Stimulated activated CD4-positive, alpha-beta T cell treated with anti-CD3 and anti-CD28 coated beads, Interleukin-4, amount 100 ng/mL, for 48 hours (primary cell): ENCODE measurements at places on chromosomes 7 and 10.

DNA sequence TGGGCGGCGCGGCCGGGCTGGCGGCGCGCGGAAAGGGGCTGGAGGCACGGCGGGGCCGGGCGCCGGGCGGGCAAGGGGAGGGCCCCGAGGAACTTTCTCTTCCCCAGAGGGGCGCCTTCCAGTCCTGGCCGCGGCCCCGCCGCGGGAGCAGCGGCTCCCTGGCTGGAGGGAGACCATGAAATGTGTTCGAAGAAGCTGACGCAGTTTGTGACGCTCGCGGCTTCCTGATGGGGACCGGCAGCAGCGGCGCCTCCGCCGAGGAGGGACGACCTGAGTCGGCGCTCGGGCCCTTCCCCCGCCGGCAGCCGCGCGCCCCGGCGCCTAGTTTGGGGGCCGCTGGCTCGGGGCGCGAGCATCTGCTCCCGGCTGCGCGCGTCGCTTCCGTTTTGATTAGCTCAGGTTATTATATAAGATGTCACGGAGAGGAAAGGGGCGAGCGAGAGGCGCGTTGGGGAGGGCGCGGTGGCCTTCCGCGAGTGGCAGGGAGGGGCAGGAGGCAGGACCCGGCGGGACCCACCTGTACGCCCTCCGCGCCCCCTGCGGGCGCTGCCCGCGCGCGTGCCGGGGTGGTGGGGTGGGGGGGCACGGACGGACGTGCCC lies 57.1 kb upstream of the PCGF5 start:
- DNase-seq, result peak; percentile 58

DNA sequence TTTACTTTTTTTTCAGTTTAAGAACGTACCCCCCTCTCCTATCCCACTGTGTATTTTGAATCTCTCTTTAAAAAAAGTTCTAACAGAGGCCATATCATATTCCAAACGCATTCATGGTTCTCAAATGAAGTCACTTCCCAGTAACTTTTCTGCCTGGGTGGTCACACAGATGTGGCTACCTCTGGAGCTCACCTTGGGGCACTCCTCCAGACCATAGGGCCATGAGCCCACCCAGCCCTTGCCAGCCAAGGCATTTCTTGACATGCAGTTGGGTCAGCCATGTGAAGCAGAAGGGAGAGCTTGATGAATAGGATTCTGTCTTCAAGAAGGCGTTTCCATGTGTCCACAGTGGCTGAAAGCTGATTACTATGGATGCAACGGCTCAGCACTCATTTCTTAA lies 239.3 kb downstream of the RAB11FIP2 start:
- no peak for DNase-seq

GRCh38 chr10:88544140-88544870 lies 38.8 kb downstream of the RNLS start:
- no peak for DNase-seq

DNA sequence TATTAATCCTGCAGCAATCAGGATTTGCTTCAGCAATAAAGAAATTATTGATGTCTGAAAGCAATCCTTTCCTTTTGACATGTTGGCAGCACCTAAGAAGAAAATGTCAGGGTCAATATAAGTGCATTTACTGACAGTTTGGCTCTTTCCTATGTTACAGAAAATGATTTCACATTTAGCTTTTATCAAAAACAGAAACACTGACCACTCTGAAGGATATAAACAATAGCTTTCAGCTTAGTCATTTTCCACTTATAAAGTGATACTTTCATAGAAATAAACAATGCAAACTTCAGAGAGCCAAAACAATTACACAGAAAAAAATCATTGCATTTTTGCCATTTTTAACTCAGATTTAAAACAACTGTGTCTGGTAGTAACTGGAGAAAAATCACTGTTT lies 325.6 kb upstream of the KAT6B start:
- no peak for DNase-seq

- DNase-seq, result no peak
These were observed 107.1 kb upstream of the FAM20C start for GRCh38 chr7:85074-85882.

- peak; percentile 26 for DNase-seq
These were observed 711 bp downstream of the FAM221A start for GRCh38 chr7:23680414-23681405.

DNA sequence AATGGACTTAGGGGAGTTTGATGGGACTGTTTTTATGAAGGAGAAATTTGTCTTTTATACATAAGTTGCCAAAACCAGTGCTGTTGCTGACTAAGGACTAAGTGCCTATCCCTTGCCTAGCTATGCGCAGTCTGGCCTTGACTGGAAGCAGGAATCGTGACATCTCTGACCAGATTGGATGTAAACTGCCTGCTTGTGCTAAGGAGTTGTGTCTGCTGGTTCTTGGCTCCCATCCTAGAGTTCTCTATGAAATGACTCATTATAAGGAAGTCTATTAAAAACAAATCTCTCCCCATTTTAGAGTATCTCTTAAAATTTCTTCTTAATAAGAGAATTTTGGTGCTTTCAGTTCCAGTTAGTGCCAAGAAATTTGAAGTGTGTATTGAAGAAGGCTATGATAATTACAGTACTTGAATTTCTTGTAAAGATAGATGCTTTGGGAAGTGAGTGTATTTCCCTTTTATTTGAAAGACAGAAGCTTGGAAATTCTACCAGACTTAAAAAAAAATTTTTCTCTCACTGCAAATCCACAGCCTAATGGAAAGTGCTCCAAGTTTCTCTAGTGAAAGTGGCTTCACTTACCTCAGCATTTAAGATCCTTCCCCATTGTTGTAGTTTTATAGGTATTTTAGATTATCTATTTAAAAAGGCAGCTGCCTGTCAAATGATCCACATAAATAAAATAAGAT lies 77.6 kb downstream of the BICC1 start:
- no peak for DNase-seq

GRCh38 chr10:4041635-4042034 lies 256.6 kb upstream of the KLF6 start:
- DNase-seq, result no peak

GRCh38 chr10:21705828-21706176 lies 171.8 kb downstream of the MLLT10 start:
- no peak for DNase-seq

DNA sequence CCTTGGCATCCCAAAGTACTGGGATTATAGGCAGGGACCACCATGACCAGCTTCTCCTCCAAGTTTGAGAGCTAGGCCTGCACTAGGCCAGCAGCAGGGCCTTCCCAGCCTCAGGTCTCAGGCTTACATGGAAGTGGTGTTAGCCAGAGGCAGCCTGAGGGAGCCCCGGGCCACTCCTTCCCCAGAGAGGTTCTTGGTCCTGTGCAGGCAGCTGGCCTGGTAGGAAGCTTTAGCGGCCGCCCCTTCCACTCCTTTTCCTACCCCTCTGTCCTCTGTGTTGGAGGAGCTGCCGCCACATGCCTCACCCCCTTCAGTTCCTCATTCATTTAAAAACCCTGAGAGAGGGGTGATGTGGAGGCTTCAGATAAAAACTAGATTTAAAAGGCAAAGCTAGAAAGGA lies 40.3 kb downstream of the TSPAN15 start:
- DNase-seq, result no peak
